ENCODE measurements at places on chromosomes 7 and 10.

GRCh38 chr10:48614481-48615390 lies 9.9 kb upstream of the ARHGAP22 start:
- DNase-seq = no peak

DNA sequence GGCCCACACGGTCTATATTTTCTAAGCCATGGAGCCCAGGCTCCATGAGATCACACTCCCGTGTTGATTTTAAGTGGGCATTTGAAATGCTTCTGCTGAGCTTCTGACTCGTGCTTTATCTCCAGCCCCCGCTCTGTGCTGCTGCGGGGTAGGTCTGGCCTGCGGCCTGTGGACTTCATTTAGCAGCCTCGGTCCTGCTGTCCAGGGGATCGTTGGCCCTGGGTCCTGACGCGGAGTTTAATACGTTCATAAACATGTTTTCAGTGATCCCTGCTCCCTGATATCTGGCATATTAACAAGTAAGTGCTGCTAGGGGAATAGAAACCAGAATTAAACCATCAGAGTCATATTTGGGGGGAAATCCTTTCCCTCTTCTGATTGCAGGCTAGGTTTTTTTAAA lies 540.3 kb upstream of the MGMT start:
- DNase-seq = no peak

DNA sequence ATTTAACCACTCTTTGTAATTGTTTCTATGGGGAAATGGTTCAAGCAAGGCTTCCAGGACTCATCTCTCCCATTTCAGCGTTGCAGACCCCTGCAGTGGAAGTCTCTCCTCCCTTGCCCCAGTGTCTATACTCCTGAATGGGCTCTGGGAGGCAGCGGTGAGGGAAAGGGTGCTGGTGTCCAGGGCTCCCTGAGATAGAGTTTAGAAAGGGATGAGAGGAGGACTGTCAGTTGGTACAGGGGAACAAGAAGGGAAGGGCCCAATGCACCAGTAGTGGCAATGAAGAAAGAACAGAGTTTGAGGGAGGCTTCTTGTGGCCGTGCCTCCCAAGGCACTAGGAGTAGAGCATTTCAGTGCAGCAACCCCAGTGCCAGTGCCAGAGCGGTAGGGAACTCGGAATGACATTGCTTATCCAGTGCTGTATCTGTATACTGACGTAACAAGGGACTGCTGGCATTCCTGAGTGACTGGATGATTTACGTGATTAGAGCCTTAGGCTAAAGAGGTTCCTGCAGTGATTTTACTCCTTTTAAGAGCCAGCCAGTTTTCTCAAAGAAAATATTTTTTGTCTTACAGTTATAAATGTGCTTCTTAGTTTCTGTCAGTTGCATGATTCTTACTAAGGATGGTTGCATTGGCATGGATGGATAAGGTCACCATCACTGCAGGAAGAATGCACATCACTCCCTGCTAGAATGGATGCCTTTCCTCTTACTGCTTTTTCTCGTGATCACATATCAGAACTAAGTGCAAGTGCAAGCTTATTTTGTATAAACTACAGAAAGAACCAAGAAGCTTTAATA lies 28.0 kb downstream of the PRPF18 start:
- no peak for DNase-seq

DNA sequence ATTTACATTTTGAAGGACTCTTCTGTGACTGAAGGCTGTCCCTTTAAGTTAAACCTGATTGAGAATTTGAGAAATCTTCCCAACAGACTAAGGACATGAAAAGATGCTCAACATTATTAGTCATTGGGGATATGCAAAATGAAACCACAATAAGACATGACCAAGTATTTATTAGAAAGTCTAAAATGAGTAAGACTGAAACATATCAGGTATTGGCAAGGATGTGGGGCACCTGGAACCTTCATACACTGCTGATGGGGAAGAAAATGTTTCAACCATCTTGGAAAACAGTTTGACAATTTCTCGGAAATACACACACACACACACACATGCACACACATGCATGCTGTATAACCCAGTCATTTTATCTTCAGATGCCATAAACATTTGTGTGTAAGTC lies 132.1 kb upstream of the CDK6 start:
- DNase-seq = no peak

DNA sequence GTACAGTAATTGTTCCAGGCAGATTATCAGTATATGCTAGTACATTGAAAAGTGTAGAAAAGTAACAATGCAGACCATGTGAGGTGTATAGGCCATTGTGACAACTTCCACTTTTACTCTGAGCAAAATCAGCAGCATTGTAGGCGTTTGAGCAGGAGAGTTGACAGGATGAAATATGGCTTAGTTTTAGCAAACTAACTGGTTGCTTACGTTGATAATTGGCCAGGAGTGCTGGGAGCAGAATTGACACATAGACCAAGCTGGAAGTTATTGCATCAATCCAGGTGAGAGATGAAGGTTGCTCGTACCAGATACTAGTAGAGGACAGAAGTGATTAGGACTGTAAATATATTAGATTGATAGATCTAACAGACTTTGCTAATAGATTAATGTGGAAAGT lies 46.0 kb downstream of the LCOR start:
- no peak for DNase-seq

DNA sequence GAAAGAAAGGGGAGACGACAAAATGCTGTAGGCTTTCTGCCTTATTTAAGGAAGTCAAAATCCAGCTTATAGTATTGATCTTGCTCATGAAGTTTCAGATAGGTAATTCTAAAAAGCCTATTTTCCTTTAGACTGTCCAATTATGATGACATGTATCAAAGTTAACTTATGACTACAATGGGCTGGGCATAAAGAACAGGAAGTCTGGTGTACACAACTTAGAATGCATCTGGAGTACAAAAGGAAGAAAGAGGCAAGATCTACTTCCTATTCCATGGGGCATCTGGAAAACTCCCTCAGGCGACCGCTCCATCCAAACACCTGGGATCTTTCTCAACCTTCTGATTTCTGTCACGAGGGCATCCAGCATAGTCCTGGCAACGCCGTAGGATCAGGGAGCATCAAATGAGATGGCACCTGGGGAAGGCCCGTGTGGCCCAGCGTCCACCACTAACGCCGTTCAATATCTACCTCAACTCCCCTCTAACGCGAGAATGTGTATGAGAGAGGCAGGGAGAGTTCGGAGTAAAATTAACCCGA lies 512 bp downstream of the FAM24B start:
- DNase-seq = no peak

- DNase-seq = no peak
Measured at GRCh38 chr7:29039821-29040578, 81.9 kb upstream of the TRIL start.

DNA sequence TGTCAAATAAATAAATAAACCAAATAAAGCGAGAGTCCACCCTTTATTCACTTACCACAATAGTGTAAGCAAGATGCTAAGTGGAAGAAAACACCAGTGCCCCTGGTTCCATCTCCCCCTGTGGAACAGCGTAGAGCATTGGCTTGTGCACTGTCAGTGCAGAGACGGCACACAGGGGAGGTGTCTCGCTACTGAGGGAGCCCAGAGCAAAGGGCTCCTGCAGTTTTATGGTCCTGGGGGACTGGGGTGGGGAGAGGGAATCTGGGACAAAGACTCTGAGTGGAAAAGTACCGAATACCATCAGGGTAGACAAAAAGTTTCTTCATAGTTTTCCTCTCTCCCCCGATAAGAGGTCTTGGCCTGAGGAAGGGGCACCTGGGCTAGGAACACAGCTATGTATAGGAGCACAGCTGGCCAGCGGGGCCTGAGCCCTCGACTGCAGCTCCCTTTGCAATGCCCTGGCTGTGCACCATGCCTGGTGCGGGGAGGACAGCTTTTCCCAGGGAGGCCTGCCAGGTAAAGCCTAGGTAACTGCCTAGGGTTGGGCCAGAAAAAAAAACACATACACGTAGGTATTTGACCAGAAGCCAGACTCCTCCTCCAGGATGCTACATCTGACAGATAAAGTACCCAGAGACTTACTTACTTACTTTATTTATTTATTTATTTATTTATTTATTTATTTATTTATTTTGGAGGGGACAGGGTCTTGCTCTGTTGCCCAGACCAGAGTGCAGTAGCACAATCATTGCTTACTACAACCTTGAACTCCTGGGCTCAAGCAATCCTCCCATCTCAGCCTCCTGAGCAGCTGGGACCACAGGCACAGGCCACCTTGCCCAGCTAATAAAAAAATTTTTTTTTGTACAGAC lies 88.8 kb upstream of the KIF5B start:
- no peak for DNase-seq

DNA sequence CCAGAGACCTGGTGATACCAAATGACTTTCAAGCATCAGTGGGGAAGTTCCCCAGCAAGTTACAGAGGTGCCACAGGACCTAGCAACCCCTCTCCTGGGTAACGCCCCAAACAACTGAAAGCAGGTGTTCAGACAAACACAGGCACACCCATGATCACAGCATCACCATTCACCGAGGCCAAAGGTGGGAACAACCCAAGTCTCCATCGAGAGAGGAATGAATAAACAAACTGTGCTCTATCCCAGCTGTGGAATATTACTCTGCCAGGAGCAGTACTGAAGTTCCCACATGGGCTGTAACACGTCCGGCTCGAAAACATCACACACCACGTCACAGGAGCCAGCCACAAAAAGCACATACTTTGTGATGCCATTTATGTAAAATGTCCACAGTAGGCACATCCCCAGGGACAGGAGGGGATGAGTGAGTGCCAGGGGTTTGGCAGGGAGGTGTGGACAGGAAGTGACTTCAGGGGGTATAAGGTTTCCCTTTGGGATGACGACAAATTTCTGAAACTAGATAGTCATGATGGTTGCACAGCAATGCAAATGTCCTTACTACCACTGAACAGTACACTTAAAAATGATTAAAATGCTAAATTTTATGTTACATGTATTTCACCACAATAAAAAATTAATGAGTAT lies 222.8 kb downstream of the TNS3 start:
- DNase-seq = no peak

GRCh38 chr7:46786221-46786954 lies 795.5 kb downstream of the TNS3 start:
- DNase-seq = no peak

DNA sequence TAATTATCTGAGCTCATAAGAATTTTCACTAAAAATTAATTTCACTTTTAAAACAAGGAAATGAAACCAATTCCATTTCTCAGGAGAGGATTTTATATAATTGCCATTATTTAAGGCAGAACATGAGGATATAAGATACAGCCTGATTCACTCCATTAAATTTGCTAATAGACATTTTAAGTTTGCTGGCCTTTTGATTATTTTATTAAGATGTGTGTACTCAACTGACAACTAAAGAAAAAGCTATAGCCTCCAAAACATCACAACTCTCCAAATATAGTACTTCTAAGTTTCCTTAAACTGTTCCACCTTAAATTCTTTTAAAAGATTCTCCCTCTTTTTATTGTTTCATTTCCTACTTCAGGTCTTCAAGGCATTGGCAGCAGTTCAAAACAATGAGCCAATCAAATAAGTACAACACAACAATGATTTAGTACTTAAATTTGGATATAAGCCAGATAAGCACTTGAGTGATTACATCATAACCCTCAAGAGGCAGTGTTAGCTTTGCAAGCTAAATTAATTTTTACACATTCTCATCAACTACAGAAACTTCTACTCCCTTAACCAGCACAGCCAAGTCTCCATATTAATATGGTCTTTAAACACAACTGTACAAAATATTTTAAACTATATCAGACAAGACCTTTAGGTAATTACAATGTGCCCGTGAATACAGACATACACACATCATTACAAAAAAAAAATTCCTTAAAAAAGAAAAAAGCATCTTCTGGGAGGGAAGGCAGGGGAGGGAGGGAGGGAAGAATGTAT lies 121.8 kb downstream of the KMT2C start:
- no peak for DNase-seq
